ENCODE measurements at places on chromosomes 7 and 10. TPM values are rescaled to one million over a fixed set of nuclear protein-coding genes. Genes with fewer than 3 reads are reported as not detected.

The OIT3 gene
- total RNA-seq, result 0.25 TPM

The ZNF365 gene
- 16.2 TPM for total RNA-seq

The GNAT3 gene
- total RNA-seq, result not detected

The CYP2C19 gene
- 0.25 TPM for total RNA-seq

The OR6B1 gene
- not detected for total RNA-seq

The NXPH1 gene
- 34.9 TPM for total RNA-seq

The ZNF239 gene
- total RNA-seq, result 16.5 TPM

The AUTS2 gene
- total RNA-seq, result 88.8 TPM

The PRTFDC1 gene
- 24.3 TPM for total RNA-seq

The MYO1G gene
- total RNA-seq, result 0.25 TPM

The FLNC gene
- total RNA-seq, result 4.2 TPM

The TAS2R3 gene
- total RNA-seq, result 5.7 TPM

The SEC31B gene
- total RNA-seq, result 4.2 TPM

The GDF10 gene
- total RNA-seq, result 7.6 TPM

The ALOX5 gene
- 0.98 TPM for total RNA-seq

Data from temporal lobe (tissue), 4 donors.